NCI-H146 (cell line): ENCODE measurements at places on chromosomes 12 and 14.

DNA sequence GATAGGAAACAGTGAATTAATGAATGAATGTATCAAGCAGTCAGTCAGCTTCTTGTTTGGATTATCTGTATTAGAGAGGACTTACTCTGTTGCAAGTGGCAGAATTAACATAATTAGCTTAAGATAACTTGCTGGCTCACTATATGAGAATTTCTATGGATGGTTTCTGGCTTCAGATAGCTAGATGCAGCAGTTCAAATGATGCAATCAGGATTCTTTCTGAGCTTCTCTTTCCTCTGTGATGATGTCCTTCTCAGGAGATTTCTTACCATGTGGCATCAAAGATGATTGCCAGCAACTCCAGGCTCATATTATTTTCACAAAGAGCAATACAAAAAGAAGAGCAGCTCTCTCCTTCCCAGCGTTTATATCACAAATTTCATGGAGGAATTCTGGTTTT lies 30.7 kb downstream of the FRMD6 start:
- no peak for DNase-seq

DNA sequence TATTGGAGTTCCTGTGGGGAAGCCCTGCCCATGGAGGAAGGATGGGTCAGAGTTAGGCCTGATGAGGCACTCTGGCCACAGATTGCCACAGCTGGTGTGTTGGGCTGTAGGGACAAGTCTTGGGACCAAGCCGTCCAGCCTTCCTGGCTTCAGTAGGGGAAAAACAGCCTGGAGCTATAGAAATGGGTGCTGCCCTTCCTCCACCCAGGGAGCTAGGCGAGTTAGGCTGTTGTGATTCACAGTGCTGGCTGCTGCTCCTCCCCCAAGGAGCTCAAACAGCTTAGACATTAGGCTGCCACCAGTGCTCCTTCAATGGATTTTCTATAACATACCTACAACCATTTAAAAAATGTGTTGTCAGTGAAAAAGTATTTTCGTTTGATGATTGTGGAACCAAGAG lies 274.3 kb downstream of the RPL10L start:
- no peak for DNase-seq

GRCh38 chr14:74034572-74034971 lies 15.4 kb downstream of the BBOF1 start:
- DNase-seq, result no peak

DNA sequence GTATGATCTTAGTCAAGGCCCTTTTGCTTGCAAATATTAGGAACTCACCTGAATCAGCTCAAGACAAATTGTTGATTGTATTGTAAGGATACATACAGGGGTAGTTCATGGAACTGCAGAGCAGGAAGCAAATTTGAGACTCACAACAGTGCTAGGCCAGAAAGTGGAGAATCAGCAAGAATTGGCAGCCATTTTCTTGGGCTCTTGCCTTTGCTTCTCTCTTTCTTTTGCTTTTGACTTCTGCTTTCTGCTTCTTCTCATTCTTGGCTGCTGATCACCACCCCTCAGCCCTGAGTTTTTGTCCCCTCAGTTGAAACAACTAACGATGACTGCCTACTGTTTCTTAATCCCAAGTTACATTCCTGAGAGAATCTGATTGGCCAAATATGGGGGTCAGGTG lies 34.8 kb downstream of the KCNK13 start:
- DNase-seq, result no peak
